ENCODE measurements at places on chromosomes 2 and 18. TPM values are rescaled to one million over a fixed set of nuclear protein-coding genes. Genes with fewer than 3 reads are reported as not detected.

GRCh38 chr2:41668529-41668928 is 379.3 kb upstream of the PKDCC start:
- no peak for DNase-seq

GRCh38 chr2:172461591-172462372 is 34.4 kb downstream of the ITGA6 start:
- peak; percentile 37 for DNase-seq

The POTEJ gene
- total RNA-seq: not detected

- no peak for DNase-seq
These were observed 53.2 kb downstream of the IMPA2 start for GRCh38 chr18:12034241-12035100.

The EDAR gene
- not detected for total RNA-seq

- DNase-seq: no peak
These were observed 12.6 kb upstream of the ICA1L start for GRCh38 chr2:202883987-202884675.

DNA sequence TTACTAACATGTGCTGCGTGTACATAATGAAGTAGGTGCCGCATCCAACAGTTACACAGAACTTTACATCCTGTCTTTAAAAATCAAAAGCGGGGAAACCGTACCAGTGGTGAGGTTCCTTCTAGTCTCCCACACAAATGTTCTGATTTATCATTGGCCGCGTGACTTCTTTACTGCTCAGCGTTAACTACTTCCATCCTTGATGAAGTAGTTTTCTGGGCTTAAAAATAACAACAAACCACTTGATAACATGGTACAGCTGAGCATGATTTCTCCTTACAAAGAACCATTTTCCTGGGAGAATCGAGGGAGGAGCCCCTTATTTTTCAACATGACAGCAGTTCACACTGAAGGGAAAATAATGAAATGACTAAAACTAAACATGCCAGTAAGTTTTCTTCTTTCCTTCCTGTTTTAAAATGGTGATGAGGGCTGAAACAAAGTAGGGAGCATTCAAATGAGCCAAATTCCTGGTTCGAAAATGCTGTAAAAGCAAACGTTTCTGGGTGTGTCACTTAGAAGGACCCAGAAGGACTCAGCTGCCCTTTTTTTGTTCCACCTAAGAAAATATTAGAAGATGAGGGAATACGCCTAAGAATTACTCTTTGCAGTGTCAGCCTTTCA is 9.9 kb downstream of the EMILIN2 start:
- DNase-seq: no peak

The RNF125 gene
- 0.29 TPM for total RNA-seq

DNA sequence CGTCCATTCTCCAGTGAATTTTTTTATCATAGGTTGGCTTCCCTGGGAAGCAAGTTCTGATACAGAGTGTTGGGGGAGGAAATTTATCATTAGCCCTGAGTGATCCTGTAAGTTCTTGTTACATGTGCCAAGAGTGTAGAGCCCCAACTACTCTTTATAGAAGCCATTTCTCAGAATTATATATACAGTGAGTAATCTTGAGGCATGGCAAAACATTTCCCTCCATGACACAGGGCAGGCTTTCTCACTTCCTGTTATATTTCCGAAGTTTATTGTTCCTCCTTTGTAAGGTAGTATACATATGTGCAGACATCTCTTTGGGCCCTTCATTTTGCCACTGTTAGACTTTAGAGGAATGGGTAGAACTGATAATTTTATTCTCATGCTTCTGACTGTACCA is 484.7 kb upstream of the NRXN1 start:
- no peak for DNase-seq

DNA sequence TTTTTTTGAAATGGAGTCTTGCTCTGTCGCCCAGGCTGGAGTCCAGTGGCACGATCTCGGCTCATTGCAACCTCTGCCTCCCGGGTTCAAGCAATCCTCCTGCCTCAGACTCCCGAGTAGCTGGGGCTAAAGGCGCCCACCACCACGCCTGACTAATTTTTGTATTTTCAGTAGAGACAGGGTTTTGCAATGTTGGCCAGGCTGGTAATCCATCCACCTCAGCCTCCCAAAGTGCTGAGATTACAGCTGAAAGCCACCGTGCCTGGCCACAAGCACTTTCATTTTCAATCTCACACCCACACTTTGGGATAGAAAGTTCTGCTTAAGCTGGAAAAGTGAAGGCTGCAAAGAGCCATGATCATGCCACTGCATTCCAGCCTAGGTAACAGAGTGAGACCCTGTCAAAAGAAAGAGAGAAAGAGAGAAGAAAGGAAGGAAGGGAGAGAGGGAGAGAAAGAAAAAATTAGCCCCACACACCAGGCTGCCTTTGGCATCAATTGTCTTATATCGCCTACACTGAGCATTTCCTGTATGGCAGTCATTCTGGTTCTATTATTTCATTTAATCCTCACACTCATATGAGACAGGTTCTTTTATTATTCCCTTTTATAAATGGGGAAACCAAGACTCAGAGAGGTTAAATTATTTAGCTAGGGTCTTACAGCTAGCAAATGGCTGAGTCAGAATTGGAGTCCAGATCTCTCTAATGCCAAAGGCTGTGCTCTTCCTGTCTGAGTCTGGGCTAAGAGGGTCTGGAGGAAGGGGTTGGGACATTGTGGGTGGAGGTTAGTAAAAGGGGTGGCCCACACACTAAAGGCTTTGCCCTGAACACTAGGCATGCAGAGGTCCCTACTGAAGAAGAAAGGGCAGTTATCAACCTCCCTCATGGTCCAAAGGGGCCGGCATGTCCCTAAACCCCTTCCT is 37.9 kb upstream of the PKDCC start:
- DNase-seq: peak; percentile 22

DNA sequence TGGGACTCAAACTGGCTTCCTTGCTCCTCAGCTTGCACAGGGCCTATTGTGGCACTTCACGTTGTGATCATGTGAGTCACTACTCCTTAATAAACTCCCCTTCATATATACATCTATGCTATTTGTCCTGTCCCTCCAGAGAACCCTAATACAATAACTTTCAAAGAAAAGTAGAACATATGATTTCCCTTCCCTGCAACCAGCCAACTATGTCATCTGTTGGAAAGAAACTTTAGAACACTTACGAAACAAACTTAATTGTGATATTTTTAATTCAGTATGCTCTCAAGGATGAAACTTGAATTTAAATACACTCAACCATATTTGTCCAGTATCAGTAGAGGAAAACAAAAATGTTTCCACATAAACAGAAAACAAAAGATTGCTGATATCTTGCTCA is 84.4 kb downstream of the DYM start:
- no peak for DNase-seq

DNA sequence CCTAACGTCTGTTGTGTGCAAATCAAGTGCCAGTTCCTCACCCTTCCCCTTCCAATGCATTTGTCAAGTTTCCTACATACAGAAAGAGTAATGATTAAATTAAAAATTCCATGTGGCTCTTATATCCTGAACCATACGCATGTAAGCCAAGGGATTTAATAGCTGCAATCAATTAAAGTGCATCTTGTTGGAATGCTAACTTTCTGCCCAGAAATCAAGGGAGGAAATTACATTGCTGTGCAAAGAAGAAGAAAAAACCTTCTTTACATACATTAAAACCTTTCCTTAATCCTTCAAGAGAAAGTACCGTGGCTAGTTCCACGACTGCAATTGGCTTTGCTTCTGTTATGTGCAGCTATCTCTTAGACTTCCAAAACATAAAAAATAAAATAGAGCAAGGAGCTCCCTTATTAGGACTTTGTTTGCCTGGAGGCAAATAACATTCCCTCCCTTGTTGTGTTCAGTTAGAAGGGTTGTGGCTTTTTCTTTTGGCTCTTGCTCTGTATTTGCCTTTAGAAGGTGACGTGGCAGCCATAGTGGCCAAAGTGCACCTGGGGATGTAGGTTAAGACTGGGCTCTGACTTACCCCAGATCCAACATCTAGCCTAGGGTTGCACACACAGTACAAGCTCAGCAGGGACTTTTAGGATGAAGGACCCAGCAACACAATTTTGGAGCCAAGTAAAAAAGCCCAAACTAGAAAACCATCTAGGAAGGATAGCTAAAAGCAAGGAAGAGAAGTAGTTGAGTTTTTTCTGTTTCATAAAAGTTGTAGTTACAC is 158.3 kb downstream of the ANTXR1 start:
- DNase-seq: peak; percentile 44

The STK39 gene
- total RNA-seq: 9.2 TPM

The HRH4 gene
- total RNA-seq: not detected

- DNase-seq: no peak
These were observed 34.0 kb downstream of the RMC1 start for GRCh38 chr18:23537274-23537673.

The CNGA3 gene
- total RNA-seq: not detected

DNA sequence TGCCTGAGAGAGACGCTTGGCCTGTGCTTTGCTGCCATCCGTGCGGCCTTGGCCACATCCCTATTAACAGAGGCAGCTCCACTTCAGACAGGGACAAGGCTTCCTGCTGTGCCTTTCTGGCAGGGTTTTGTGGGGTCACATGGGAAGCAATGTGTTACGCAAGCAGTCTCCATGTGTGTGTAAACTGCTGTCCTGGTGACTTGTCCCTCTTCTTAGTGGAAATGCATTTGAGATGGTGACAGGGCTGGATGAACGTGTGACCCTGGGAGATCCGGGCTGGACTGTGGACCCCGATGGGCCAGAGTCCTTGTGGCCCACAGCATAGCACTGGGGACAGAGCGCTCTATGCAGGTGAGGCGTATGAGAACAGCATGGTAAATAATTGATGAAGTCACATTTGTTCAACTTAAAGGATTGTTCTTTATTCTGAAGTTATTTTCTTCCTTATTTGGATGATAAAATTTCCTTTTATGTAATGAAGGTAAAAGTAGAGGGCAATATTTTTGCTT is 23.2 kb downstream of the ASB1 start:
- no peak for DNase-seq

The NAT8 gene
- total RNA-seq: not detected

- no peak for DNase-seq
These were observed 42.0 kb downstream of the ANO7 start for GRCh38 chr2:241230435-241230834.

The AQP4 gene
- total RNA-seq: 0.39 TPM

The VWC2L gene
- not detected for total RNA-seq

DNA sequence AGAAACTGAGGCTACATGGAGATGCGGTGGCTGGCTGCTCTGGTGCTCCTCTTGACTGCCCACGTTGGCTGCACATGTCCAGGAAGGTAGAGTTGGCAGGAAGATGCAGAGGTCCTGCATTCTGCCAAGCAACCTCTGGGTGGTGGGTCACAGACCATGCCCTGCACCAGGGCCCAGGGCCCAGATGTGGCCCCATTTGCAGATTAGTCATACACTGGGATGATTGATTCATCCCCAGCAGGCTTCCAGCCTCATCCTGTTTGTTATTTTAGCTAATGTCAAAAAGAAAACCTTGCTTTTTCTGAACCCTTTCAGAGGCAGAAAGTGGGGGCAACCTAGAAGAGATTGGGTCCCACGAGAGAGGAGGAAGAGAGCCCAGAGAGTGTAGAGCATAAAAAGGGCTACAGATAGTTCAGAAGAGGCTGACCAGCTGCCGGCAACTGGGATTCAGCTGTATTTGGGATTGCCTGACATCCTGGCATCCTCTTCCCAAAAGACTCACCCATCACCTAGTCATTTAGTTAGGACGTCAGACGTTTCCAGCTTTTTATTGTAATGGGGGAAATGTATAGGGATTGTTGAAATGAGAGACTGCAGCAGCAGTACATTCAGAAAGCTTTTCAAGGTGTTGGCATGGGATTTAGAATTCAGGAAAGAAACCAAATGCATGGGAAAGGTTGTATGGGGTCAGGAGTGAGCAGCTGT is 101.9 kb downstream of the CTIF start:
- DNase-seq: no peak

GRCh38 chr18:66138642-66139041 is 387.8 kb downstream of the CDH7 start:
- no peak for DNase-seq

DNA sequence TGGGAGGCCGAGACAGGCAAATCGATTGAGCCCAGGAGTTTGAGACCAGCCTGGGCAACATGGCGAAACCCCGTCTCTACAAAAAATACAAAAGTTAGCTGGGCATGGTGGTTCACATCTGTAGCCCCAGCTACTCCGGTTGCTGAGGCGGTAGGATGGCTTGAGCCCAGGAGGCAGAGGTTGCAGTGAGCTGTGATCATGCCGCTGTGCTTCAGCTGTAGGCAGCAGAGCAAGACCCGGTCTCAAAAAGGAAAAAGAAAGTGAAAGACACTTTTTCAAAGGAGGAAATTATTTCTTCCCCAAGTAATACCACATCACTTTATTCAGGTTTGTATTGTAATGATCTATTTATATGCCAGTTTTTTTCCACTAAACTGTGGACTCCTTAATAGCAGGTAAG is 35.7 kb upstream of the TAF4B start:
- DNase-seq: no peak

GRCh38 chr2:18467749-18468360 is 92.6 kb downstream of the RDH14 start:
- no peak for DNase-seq

DNA sequence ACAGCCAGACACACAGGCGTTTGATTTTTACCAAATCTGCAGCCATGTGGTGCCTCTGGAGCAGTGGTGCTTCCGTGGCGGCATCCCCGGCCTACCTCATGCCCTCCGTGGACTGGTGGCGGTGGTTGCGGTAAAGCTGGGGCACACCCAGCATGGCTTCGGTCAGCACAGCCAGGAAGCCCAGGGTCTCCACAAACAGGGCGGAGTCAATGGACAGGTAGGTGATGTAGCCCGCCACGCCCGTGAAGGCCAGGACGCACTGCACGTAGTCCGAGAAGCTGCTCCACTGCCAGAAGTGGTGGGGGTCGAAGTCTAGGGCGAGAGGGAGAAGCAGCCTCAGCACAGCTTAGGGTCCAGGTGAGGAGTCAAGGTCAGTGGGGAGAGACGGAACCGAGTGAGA is 32.4 kb downstream of the SLC66A2 start:
- DNase-seq: no peak

The CCDC102B gene
- total RNA-seq: 11.0 TPM

DNA sequence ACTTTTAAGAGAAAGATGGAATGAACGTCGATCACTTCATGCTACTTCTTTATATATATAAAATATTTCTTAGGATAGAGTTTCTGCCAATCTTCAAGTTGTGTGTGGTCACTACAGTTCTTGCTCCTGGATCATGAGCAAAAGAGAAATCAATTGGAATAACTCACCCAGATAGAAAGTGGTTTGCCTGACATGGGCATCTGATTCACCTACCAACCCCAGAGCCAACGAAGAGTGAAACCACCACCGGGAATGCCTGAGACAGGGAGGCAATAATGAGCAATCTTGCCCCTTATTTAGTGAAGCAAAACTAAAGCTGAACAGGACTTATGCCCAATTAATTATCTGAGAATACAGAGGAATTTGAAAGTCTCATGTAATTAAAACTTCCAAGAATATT is 250.2 kb upstream of the REG3G start:
- DNase-seq: no peak

DNA sequence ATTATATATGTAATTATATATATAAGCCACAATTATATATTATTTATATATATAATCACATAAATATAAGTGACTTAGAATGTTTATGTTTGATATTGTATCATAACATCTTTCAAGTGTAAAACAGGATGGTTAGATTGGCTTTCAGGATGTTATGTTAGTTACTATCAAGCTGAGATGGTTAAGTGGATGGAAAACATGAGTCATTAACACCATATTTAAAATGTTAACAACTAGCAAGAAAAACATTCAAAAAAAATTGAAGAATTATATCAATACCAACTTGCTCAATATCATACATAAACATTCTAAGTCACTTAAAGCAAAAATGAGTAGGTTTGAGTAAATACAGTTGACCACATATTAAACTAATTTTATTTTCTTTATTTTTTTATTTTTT is 21.8 kb upstream of the RAB27B start:
- DNase-seq: no peak
